KBM-7 (cell line): ENCODE measurements at places on chromosomes 12 and 14.

DNA sequence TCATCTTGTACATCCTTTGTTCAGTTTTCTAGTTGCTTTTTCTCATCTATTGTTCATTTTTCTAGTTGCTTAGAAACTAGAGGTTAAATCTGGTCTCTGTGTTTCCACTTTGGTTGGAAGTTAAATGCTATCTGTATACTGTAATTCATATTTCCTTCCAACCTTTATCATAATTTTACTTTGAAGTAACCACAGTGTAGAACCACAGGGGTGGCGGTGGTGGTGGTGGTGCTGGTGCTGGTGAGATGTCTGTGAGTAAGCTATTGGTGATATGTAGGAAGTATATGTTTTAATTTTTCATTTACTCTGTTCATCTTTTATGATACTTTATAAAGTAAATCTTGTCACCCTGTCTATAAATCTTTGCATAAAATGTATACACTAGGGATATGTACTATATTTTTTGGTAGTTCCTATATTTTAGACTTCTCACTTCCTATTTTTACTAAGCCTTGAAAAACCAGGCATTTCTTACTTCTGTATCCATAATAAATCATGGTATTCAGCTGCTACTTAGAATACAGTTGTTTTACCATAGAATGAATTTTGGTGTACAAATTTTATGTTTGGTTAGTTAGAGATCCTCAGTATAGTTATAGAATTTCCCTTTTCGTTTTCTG lies 31.9 kb downstream of the CCDC91 start:
- DNase-seq = no peak

GRCh38 chr14:64506721-64507120 lies 2.2 kb downstream of the ZBTB1 start:
- peak; percentile 28 for DNase-seq

DNA sequence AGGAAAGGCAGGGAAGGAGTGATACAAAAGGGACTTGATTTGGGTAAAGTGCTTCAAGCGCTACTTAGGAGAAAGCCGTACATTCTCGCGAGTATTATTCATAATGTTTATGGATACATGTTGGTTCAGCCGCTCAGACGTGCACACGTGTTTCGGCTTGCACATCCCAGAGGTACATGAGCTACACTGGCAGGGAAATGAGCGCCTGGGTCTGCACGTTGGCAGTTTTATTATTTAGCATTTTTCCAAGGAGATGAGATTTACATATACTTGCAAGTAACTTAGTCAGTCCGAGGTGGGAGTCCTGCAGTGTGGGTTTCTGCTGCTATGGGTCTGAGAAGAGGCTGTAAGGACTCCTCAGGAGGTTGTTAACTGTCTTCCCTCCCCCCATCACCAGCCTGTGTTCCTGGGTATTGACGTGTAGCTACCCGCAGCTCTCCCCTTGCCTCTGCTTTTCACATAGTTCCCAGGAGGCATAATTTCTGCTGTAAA lies 1.5 kb downstream of the PRKCH start:
- DNase-seq = peak; percentile 63

DNA sequence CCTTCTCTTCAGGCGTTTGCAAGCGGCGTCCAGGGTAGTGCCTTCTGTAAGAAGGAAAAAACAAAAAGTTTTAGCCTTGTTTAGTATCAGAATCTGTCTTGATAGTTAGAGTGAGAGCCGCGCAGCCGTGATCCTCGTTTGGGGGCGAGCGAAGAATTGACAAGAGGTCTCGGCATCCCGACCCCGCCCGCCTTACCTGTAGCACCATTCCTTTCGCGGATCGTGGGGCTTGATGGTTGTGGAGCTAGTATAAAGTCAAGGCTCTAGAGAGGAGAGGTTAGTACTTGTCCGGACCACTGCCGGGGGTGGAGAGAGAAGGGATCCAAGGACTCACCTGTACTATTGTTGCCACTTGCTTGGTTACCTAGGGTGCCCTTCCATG lies 494 bp downstream of the TMTC3 start:
- DNase-seq = no peak

DNA sequence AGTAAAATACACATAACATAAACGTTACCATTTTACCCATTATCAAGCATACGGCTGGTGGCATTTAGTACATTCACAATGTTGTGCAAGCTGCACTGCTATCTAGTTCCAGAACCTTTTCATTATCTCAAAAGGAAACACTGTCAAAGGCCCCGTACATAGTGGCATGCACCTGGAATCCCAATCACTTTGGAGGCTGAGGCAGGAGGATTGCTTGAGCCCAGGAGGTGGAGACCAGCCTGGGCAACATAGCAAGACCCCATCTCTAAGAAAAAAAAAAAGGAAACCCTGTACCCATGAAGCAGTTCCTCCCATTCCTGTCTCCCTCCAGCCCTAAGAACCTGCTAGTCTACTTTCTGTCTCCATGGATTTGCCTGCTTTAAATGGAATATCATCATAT lies 7.4 kb upstream of the HVCN1 start:
- no peak for DNase-seq

- DNase-seq = no peak
Measured at GRCh38 chr12:92602930-92603623, 99.7 kb upstream of the PLEKHG7 start.

DNA sequence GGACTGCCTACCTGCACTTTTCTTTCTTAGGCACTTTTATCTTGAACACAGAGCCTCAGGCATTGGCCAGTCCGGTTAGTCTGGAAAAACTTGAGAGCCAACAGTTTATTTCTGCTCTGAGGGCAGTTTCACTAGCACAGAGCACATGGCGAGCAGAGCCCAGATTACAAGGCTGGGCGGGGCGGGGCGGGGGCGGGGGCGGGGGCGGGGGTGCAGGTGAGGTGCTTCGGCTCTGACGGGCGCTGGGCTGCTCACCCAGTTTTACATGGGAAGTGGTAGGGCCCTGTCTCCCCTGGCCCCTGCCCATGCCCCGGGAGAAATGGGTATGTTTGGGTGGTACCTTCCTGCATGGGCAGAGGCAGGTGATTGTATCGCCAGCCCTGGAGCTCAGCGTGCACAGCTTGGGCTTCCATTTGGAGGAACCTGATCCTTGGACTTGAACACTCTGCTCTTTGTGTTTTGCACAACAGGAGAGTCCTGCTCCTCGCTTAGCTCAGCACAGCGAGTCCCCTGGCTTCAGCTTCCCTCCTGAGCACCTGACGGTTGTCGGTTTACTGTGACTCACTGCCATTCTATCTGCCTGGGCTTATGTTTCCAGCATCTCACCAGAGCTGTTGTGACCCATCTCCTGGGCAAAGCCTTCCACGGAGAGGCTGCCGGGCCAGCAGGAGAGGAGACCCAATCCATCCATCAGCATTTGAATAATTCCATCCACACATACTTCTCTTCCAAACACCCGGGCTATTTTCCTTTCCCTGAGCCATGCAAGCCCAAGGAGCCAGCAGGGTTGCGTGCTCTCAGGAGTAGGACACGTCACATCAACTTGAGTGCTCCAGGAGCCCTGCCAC lies 108.5 kb downstream of the ARF6 start:
- DNase-seq = peak; percentile 76

- DNase-seq = no peak
Measured at GRCh38 chr12:28367993-28368392, 177.7 kb downstream of the CCDC91 start.

- no peak for DNase-seq
Measured at GRCh38 chr12:94793191-94793595, 142.8 kb upstream of the TMCC3 start.

DNA sequence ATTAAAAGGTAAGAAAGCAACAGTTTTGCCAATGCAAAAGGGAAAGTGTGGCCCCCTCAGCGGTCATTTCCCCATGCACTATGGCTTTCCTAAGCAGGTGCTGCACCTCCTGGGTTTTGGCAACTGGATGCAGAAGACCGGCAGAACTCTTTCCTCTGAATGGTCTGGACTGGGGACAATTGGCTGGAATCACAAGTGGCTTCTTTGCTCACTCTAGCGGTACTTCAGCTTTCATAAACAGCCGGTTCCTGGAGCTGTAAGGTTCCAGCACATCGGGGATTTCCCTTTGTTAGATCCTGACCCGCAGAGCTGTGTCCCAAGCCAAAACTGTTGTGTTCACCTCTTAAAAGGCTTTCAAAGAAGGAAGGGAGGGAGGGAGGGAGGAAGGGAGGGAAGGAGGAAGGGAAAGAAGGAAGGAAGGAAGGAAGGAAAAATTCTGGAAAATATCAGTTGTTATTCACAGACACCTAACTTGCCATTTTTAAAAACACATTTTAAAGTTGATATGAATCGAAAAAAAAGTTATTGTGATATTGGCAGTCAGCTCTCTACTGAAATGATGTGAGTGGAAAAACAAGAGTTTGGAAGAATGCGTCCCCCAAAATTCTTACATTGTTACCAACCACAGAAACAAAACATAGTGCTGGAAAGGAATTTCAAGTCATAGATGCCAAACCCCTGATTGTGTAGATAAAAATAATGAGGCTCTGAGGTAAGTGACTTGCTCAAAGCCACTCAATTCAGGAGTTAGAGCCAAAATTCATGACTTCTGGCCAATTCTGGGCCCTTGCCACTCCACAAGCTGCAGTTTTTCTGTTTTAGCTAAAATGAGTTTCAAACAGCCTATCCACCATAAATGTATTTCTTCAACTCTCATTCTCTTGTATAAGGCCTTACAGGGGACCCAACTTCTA lies 220.6 kb upstream of the HMGA2 start:
- DNase-seq = no peak

GRCh38 chr12:2354151-2354991 lies 301.6 kb downstream of the CACNA1C start:
- DNase-seq = no peak

DNA sequence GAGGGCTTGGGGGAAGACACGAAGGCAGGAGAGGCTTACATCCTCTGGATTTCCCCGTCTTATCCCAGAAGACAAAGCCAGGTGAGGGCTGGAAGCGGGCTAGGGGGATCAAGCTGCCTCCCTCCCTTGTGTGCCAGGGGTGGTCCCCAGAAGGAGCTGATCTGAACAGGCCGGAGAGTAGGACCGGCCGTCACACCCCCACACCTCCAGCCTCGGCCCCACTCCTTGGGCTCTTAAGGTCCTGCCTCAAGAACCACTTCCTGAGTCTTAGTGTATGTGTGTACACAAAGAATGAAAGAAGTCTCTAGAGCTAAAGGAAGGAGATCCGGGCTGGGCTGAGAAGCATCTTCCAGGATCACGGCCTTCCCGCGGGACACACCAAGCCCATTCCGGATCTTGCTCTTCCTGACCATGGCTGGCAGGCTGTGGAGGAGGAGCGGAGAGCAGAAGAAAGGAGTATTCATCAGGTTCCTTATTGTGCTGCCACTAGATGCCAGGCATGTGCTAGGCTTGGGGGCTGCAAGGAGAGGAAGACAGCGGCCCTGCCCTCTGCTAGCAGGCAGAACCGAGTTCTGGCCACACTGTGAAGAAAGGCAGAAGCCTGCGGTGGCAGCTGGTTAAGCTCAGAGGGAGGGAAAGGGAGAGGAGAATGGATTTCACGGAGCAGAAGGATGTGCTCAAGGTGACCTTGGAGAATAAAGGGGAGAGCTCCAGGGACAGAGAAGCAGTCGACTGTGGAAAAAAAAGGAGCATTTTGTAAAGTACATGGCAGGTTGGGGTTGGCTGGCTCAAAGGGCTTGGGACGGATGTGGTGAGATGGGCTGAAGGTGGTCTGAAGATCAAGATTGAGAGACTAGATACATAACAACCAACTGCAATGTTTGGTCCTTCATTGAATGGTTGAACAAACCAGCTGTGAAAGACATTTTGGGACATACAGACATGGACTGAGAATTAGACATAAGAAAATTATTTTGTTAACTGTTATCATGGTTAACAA lies 1.3 kb upstream of the CD63 start:
- peak; percentile 77 for DNase-seq
